ENCODE measurements at places on chromosomes 1 and 21.

GRCh38 chr1:226378071-226378470 lies 29.8 kb downstream of the PARP1 start:
- no peak for DNase-seq

- DNase-seq: no peak
These were observed 3.3 kb downstream of the UAP1 start for GRCh38 chr1:162564762-162565218.

GRCh38 chr1:20139776-20140612 lies 871 bp downstream of the PLA2G2F start:
- DNase-seq: no peak

GRCh38 chr1:84426376-84426775 lies 28.1 kb downstream of the DNASE2B start:
- DNase-seq: no peak

- no peak for DNase-seq
These were observed 131.9 kb downstream of the VAV3 start for GRCh38 chr1:107833061-107833460.

DNA sequence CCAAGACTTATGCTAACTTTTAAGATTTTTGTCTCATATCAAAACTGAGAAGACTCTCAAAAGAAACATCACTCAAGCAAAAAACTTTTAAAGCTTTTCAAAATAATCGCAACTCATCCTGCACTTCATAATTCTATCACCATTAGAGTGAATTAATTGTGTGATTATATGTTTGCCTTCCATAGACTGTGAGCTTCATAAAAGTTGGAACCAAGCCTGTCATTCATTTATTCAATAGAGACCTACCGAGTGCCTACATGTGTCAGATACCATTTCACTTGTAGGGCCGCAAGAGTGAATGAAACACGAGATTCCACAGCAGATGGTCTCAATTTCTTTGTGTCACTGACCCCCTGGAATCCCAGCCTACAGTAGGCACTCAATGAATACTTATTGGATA lies 106.4 kb downstream of the RHOU start:
- DNase-seq: no peak

- no peak for DNase-seq
These were observed 102.1 kb downstream of the JAK1 start for GRCh38 chr1:64864018-64864940.

GRCh38 chr1:245546875-245547274 lies 392.1 kb downstream of the KIF26B start:
- no peak for DNase-seq

DNA sequence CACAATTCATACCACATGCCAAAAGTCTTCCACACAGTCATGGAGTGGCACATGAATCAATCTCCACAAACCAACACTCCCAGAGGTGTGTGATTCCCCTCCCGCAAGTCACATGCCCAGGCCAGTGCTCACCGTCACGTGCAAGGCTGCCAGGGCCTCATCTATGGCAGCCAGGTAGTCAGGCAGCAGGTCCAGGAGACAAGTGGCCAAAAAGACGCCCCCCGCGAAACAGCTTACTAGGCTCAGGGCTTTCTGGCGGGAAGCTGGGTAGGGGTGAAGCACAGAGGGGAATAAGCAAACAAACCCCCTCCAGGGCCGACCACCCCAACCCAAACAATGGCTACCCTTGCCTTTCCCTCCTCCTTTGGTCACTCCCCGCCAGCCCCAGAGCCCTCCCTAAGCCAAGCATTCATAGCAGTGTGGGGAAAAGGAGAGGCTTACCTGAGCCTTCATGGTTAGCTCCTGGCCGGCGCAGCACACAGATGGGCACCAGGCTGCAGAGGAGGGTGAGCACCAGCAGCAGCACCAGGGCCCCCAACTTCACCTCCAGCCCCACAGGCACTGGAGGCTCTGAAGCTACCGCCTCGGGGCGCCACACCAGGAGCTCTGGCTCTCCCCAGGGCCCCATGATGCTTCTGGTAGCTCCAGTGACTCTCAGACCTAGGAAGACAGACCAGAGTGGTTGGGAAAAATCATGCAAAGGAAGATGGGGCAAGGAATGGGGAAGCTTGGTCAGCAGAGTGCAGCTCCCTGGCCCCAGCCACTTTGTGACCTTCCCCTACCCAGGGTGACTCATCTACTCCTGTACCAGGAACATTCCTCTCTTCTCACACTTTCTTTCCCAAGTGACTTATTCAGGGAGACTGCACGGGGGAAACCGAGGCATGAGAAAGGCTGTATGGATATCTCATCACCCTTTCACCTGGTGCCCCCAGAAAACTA lies 978 bp downstream of the SLC39A1 start:
- DNase-seq: no peak

GRCh38 chr1:221543529-221544120 lies 198.3 kb downstream of the DUSP10 start:
- no peak for DNase-seq

GRCh38 chr1:111987502-111987901 lies 2.0 kb downstream of the KCND3 start:
- no peak for DNase-seq

- DNase-seq: no peak
These were observed 4.0 kb upstream of the ELAPOR1 start for GRCh38 chr1:109109906-109110305.

GRCh38 chr1:80369780-80370179 lies 1363.2 kb upstream of the ADGRL4 start:
- DNase-seq: no peak

DNA sequence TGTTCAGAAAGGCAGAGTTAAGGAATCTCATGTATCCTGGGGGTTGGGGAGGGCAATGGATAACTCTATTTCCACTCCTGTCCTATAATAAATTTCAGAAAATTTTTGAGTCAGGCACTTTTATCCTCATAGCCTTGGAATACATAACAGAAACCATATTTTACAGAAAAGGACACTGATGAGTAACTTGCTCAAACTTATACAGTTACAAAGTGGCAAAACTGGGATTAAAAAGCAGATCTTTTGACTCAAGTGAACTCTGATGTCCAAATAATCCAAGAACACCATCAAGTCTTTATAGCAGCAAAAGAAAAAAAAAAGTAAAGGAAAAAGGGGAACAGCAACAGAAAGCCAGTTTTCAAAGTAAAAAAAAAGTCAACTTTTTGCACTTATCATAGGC lies 36.9 kb downstream of the PHC2 start:
- DNase-seq: no peak

GRCh38 chr1:92502247-92502646 lies 15.5 kb upstream of the GFI1 start:
- no peak for DNase-seq

DNA sequence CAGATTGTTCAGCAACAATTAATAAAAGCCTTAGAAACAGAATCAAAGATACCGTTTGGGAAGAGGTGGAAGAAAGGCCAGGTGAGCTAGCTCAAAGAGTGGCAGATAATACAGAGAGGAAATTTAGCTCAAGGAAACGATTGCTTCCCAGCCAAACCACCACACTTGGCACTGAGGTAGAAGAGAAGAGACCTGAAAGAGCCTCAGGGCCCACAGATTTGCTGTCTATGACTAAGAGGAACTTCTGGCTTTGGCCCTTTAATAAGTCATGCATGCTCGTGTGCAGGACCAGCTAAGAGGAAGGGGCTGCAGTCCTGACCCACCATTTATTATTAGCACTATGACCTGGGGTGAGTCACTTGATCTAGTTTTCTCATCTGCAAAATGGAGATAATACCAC lies 72.8 kb upstream of the BCL10 start:
- DNase-seq: no peak

DNA sequence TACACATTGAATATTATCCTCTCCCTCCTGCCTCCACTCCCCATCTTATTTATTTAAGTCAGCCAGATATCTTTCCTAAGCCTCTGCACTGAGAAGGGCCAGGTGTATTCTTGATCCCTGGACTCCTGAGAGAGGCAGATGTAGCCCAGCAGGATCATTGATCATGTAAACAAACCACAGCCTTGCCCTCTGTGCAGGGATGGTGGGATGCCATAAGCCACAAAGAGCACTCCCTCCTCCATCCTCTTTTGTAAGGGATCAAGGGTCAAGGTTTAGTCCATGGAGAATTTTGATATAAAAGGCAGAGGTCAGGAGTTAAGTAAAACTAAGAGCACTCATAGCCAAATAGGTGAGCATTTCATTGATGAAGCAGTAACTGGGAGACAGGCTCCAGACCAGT lies 17.3 kb downstream of the PHGDH start:
- no peak for DNase-seq

DNA sequence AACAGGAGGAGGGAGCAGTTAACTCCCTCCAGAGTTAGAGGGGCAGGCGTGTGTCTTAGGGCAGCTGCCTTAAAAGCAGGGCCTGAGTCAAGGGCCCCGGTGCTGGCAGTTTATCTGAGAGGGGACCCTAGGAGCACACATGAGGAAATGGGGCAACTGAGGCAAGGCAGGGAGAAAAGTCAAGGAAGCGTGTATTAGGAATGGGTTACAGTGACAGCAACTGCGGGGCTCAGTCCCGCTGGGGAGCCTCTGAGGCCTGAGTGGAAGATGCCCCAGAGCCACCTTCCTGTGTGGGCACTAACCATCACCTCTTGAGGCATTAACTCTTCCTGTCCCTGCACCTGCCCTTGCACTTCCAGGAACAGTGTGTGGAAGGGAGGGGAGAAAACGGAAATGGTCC lies 276.3 kb downstream of the MATN1 start:
- DNase-seq: no peak

GRCh38 chr1:205325334-205325884 lies 3.9 kb upstream of the NUAK2 start:
- DNase-seq: peak; percentile 1

GRCh38 chr1:200314085-200314750 lies 95.6 kb downstream of the ZNF281 start:
- DNase-seq: no peak

GRCh38 chr21:15472108-15473040 lies 257.4 kb upstream of the USP25 start:
- DNase-seq: no peak

DNA sequence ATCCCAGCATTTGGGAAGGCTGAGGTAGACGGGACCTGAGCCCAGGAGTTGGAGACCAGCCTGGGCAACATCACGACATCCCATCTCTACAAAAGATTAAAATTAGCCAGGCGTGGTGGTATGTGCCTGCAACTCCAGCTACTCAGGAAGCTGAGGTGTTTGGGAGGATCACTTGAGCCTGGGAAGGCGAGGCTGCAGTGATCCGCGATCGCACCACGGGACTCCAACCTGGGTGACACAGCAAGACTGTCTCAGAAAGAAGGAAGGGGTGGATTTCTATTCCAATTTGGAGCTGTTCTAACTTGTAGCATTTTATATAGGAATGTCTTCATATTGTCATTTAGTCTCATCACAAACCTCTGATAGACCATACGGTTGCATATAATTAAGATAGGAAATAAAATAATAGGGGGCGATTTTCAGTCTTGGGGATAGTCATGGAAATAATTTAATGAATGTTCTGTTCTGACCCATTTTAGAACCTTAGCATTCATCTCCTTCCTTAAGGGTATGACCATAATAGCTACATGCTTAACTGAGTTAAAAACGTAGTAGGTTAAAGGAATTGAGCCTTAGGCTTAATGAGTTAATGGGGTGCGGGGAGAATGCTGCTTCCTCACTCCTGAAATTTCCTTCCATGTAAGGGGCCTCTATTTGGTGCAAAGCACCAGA lies 93.1 kb downstream of the ADCY10 start:
- no peak for DNase-seq

DNA sequence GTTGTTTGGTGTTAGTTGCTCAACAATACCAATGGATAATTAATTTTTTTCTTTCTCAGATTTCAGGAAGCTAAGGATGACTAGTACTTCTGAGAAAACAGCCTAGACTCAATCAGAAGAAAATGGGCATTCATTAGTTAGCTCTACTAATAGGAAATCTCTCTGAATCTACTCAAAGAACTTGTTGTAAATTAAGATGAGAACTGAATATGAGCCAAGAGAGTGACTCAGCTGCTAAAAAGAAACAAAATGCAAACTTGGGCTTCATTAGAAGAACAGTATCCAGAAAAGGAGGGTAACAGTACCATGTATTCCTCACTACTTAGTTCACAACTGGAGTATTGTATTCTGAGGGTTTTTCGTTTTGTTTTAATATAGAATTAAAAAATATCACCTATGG lies 12.5 kb downstream of the FOXJ3 start:
- DNase-seq: no peak

DNA sequence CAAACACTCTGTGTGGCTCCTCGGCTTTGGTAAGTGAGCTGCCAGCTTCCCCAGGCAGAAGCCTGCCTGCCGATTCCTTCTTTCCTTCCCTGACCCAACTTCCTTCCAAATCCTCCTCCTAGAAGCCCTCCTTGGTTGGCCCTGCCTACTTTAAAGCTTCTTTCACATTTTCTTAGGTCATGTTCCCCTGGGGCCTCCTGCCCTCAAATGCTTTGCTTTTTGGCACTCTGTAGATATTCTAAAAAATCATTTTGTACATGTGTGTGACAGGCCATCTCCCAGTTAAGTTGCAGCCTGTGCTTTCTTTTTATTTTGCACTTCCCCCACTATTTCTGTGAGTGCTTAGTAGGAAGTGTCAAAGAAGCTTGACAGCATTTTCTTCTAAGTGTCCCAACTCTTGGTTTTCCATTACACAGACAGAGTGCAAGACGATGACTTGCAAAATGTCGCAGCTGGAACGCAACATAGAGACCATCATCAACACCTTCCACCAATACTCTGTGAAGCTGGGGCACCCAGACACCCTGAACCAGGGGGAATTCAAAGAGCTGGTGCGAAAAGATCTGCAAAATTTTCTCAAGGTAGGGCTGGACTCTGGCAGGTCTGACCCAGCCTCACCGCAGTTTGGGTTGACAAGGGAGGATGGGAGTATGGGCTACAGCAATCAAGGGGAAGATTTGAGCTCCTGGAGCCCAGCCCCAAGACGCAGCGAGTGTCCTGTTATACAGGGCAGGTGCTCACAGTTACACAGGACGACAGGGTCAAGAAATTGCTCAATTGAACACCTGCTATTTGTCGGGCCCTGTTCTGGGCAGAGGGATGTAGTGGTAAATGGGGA lies at the start of gene S100A9:
Gene S100A9 (plus strand): TSS at position 2 of the 838 bp plus-strand sequence. CDS start 430 bp downstream, at position 432.
- DNase-seq: no peak

- no peak for DNase-seq
These were observed 44.8 kb upstream of the PWP2 start for GRCh38 chr21:44062380-44062779.

DNA sequence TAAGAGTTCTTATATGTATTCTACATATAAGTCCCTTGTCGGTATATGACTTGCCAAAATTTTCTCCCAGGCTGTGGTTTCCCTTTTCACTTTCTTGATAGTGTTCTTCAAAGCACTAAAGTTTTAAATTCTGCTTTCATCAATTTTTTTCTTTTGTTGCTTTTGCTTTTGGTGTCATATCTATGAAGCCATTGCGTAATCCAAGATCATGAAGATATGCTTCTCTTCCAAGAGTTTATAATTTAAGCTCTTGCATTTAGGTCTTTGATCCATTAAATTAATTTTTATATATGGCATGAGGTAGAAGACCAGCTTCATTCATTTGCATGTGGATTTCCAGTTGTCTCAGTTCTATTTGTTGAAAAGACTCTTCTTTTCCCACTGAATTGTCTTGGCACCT lies 22.2 kb downstream of the DESI2 start:
- no peak for DNase-seq

GRCh38 chr1:161045736-161046604 lies at the start of gene USF1:
USF1 (minus strand) TSS chr1:161045977; CDS start chr1:161043275, 2,702 bp downstream.
- peak; percentile 98 for DNase-seq

- DNase-seq: no peak
These were observed 5.9 kb upstream of the INPP5B start for GRCh38 chr1:37952738-37953137.

Data from NCI-H526 treated with DMSO at 0.1 percent for 48 hours (cell line).